ENCODE measurements at places on chromosomes 6 and 20.

DNA sequence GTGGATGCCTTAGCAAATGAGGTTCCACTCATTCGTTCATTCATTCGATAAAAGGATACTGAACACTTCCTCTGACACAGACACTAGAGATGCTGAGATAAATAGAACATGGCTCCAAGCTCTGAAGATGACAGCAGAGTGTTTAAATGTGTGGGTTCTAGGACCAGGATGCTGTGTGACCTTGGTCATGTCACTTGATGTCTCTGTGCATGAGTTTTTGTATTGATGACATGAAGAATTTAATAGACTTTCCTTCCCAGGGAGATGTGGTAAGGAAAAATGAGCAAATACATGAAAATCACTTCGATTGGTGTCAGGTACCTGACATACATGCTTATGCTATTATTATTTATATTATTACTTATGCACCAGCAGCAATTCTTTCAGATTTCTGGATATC, 34.3 kb upstream of the CD83 start:
- DNase-seq = no peak

DNA sequence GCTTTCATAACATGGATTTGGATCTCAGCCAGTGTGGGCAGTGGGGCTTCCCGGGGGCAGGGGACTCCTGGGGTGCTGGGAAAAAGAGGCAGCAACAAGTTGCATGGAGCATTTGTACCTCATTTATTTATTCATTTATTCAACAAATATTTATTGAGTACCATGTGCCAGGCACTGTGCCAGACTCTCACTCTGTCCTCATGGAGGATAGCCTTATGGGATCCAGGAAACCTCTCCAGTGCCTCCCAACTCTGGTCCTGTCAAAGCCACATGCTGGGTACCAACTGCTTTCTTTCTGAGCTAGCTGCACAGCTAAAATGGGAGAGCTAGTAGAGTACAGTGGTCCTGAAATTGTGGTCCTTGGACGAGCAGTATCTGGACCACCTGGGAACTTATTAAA, 87.8 kb upstream of the EPB41L1 start:
- DNase-seq = no peak

DNA sequence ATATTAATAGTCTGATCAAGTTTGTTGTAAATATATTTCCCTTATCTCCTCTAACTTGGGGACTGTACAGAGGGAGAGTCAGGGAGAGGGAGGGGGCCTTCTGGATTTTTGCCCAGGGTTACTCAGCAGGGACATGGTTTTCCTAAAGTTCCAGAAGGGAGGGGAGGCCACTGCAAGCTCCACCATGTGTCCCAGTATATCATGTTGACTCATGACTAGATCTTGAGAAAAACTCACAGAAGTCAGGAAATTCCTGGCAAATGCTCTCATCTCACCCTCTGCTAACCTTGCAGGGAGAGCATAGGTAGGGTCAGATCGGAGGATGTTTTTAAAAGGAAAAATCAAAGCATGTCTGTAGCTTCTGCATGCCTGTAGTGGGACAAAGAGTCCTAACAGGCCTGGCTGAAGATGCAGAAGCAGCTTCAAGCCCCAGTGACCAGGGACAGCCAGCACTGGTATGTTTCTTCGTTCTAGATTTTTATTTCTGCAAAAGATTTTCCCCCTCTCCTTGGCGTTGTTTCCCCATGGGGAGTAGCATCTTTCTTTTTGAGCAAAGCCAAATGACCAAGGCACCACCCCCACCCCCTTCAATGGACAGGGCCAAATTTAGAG, 272.9 kb upstream of the SUPT3H start:
- DNase-seq = peak; percentile 95

GRCh38 chr6:45420083-45420908, 42.6 kb upstream of the SUPT3H start:
- peak; percentile 86 for DNase-seq

DNA sequence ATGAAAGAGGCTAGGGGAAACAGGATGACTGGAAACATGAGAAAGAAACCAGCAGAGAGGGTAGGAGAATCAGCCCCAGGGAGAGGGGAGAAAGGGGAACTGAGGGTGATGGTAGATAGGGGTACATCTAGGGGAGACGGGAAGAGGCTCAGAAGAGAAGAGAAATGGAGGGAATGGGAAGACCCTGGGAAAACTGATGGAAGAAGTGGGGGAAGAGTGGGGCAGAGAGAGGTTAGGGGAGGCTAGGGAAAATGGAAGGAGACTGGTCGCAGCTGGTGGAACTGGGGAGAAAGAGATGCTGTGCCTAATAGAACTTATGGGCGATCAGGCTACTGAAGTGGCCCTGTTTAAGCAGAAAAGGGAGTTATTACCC, 548 bp downstream of the PROCR start:
- DNase-seq = no peak

DNA sequence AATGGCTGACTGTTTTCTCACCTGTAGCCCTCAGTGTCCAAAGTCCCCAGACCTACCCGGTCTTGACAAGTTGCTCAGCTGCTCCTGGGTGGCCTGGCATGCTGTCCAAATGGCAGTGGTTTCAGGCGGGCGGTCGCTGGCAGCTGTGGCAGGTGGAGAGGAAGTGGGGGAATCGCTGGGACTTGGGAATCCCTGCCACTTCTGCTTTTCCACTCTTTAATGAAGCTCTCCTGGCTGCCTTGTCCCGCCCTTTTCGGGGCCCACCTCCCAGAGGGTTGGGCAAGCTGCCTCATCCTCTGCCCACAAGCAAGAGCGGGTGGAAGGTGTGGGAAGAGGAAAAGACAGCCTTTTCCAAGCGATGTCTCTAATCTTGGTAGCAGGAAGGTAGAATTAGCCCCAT, at the start of gene OCSTAMP:
Gene OCSTAMP, minus strand, starts transcription at position 194 of the 400 bp plus-strand sequence. Its CDS starts 94 bp downstream, at position 100.
- no peak for DNase-seq

- DNase-seq = peak; percentile 28
Measured at GRCh38 chr20:258963-259362, 1.4 kb downstream of the DEFB132 start.

DNA sequence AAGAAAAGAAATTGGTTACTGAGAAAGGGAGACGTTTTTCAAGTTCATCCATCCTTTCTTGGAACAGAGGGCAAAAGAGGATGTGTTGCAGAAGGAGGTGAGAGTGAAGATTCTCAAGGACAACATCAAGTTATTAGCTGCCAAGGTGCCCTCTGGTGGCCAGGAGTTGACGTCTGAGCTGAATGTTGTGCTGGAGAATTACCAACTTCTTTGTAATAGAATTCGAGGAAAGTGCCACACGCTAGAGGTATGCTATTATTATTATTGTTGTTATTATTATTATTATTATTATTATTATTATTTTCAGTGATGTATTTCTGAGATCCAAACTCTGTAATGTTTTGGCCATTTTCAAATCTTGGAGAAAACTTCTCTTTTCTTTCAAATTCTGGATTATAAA, 197.0 kb downstream of the UTRN start:
- DNase-seq = peak; percentile 80

GRCh38 chr6:168133687-168134559, 54.9 kb upstream of the FRMD1 start:
- no peak for DNase-seq

- DNase-seq = no peak
Measured at GRCh38 chr6:41193171-41193734, 7.7 kb downstream of the TREML2 start.

DNA sequence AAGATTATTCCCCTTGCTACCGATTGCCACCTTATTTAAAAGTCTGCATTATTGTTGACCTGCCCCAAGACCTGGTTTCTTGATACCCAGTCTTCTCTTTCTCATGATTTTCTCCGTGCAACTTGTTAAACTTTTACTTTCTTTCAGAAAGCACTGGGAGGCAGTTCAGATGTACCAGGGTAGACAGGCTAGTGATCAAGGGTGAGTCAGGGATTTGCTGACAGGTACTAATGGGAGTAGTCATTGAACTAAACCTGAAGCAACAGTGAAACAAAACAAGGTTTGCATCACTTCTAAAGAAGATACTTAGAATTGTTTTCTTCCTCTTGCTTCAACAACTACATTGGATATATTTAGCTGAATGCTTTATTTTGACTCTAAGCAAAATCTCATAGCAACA, 124.4 kb downstream of the KCNQ5 start:
- peak; percentile 92 for DNase-seq

- no peak for DNase-seq
Measured at GRCh38 chr6:141728330-141728729, 404.4 kb upstream of the GJE1 start.

- no peak for DNase-seq
Measured at GRCh38 chr6:34102696-34103095, 43.2 kb downstream of the GRM4 start.

GRCh38 chr20:4267242-4267641, 251.9 kb upstream of the RNF24 start:
- no peak for DNase-seq

GRCh38 chr20:61682996-61683681, 382.5 kb downstream of the TAF4 start:
- no peak for DNase-seq

GRCh38 chr6:109486068-109486467, 3.0 kb upstream of the ZBTB24 start:
- no peak for DNase-seq

DNA sequence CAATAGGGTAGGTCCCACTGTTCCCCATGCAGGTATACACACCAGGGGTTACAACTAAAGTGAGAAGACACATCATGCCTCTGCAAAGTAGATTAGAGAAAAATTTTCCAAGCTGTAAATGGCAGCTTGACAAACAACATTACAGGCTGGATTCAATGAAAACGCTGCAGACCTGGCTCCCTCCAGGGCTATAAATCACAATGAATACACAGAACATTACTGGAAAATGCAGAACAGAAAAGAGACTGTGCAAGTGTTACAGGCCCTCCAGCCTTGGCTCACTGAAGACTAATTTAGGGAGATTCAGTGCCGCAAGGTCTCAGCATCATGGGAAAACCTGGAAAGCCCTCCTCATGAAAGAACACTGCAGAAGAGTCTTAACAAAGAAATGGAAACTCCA, 207.8 kb downstream of the KHDC1L start:
- no peak for DNase-seq

- DNase-seq = no peak
Measured at GRCh38 chr20:39263076-39263475, 300.9 kb downstream of the DHX35 start.

DNA sequence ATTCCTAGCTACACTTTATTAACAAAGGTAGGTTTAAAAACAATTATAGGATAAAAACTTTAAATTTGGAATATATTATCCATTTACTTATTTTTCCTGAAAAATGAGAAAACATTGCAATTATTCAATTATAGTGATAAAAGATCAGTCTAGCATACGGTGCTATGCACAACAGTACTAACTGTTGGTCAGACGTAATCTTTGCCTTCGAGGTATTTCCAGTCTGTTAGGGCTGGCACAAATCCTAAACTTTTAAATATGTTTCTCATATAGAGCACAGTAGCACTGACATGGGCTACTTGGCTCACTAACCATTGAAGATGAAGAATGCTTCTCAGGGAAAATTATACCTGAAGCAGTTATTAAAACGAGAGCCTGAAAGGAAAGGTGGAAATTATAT, 214.8 kb downstream of the PRKN start:
- DNase-seq = no peak

DNA sequence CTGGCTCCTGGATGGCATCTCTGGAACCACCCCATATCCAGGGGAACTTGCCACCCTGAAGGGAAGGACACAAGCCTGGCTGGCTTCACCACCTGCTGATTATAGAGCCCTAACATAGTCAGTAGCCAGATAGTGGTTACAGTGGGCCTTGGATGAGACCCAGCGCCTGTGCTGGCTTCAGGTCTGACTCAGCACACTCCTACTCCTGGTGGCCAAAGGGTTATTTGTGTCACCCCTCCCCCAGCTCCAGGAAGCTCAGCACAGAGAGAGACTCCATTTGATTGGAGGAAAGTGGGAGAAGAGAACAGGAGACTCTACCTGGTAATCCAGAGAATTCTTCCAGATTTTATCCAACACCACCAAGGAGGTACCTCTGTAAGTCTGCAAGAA, 12.8 kb downstream of the SNX14 start:
- DNase-seq = peak; percentile 82

GRCh38 chr6:118856301-118856700, 37.7 kb upstream of the ASF1A start:
- no peak for DNase-seq

DNA sequence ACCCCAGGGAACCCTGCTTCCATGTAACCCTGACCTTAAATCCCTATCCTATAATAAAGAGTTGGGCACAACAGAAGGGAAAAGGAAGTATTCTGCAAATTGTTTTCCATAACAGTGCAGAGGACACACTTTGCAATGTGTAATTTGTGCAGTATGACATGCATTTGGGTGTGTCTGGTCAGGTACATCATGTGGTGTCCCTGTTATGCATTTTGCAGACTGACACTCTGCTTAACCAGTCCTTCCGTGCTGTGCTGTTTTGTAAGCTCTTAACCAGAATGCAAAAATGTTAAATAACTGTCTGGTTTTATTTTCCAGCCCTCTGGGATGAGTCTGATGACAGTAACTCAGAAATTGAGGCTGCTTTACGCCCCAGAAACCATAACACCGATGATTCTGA, 57.0 kb upstream of the XRN2 start:
- DNase-seq = no peak

DNA sequence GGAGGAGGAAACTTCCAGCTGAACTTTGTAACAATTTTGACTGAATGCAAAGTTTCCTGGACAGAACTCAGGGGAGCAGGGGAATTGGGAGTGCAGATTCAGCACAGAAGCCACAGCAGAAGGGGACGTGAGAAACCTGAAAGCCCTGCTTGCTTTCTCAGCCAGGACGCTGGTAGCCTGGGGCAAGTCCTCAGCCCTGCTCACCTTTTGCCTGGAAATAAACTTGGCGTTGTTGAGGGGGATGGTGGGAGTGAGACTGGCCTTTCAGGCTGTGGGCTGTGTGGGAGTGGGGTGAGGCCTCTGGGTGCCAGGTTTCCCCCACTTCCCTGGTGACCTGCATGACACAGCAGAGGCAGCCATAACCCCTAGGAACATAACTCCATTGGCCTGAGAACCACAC, 238.1 kb upstream of the HS3ST5 start:
- DNase-seq = no peak

GRCh38 chr6:118553132-118553531, 5.0 kb downstream of the PLN start:
- DNase-seq = no peak

DNA sequence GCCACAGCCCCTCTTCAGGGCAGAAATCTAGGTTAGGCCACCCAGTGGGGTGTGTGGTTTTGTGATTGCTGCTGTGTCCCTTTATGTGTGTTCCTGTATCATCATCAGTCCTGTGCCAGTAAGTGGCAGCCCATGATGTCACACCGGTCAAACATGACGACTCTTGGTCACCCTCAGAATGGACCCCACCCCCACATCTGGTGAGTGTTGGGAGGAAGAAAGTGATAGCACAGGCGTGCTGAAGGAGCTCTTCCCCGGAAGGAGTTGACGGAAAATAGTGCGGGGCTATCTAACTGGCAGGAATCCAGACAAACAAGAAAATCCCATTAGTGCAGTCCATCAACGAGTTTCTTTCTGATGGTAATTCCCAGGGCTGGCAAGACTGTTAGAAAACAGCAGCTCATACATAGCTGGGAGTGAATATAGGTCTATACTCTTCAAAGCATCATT, 33.4 kb upstream of the IL17A start:
- no peak for DNase-seq
